ENCODE measurements at places on chromosomes 1 and 21. TPM values are rescaled to one million over a fixed set of nuclear protein-coding genes. Genes with fewer than 3 reads are reported as not detected.

Gene CCDC185
- total RNA-seq: not detected

Gene COL16A1
- total RNA-seq: 121 TPM

Gene DDR2
- 17.7 TPM for total RNA-seq

Gene HMCN1
- total RNA-seq: 1.7 TPM

Gene NMNAT2
- total RNA-seq: 0.45 TPM

Gene C4BPA
- total RNA-seq: 24.6 TPM

Gene MFN2
- 46.6 TPM for total RNA-seq

Gene LCK
- total RNA-seq: 2.0 TPM

Gene C1QA
- total RNA-seq: 115 TPM

Gene FCGR1A
- total RNA-seq: 5.3 TPM

Gene S100A13
- 23.5 TPM for total RNA-seq

Gene HUNK
- total RNA-seq: 4.1 TPM

Gene CYP4A22
- total RNA-seq: not detected

Gene HSPB7
- 32.1 TPM for total RNA-seq

Gene CDC42SE1
- 53.1 TPM for total RNA-seq

Gene TTC22
- 9.4 TPM for total RNA-seq

Gene DENND2D
- 29.8 TPM for total RNA-seq

Gene RORC
- total RNA-seq: 1.4 TPM

Gene GPR25
- total RNA-seq: not detected

Gene IL23R
- 1.3 TPM for total RNA-seq

Gene EPHA10
- 212 TPM for total RNA-seq

- DNase-seq: no peak
Observed at GRCh38 chr21:45211661-45212060, 76.0 kb downstream of the POFUT2 start.

GRCh38 chr1:9687120-9687873 lies 35.8 kb downstream of the PIK3CD start:
- DNase-seq: peak; percentile 60

DNA sequence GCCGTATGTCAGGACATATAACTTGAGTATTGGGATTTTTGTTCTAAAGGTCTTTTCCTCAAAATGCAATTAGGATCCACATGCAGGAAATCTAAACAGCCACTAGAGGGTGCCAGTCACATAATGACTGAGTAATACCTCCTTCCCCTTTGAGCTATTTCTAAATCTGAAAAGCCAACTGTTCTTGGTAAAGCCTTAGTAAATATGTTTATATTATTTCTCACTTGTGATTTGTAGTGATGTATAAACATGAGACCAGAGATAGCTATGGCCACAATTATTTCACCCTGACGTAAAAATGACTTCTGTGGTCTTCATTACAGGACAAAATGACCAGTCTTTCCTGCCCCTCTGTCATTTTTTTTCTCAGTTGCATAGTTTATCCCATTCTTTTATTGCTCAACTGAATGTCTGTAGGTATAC lies 41.0 kb upstream of the DR1 start:
- peak; percentile 86 for DNase-seq

- DNase-seq: no peak
Observed at GRCh38 chr1:94281361-94282142, 44.2 kb upstream of the ARHGAP29 start.

DNA sequence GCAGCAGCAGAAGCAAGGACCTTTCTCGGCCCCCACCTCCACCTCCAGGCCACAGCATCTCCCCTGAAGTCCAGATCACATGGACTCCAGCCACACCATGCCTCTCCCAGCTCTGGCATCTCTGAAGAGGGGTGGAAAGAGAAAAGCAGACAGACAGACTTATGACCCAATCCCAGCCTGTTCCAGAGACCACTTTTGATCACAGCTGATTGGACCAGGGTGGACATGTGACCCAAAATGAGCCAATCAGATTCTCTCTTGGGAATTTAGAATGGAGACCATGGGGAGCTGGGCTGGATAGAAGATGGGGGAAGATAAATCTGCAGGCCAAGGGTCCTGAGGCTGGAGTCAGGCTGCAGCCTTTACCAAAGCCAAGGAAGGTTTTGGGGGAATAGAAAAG lies 16.4 kb downstream of the HTR1D start:
- DNase-seq: no peak

GRCh38 chr1:211711315-211711705 lies 35.9 kb upstream of the NEK2 start:
- DNase-seq: no peak

DNA sequence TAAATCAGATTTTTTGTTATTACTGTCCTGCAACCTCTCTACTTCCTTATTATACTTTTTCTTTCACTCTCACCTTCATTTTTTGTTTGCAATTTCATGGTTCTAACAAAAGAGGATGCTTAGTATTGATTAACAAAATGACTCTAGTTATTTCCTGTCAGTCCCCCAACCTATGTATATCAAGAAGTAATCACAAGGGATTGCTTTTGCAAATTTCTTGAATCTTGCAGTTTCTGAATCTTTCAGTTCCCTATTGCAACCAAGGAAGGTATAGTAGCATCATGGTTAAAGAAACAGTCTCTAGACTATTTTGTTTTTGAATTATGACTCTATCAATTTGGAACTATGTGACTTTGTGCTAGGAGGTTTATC lies 446.9 kb downstream of the NEGR1 start:
- no peak for DNase-seq

DNA sequence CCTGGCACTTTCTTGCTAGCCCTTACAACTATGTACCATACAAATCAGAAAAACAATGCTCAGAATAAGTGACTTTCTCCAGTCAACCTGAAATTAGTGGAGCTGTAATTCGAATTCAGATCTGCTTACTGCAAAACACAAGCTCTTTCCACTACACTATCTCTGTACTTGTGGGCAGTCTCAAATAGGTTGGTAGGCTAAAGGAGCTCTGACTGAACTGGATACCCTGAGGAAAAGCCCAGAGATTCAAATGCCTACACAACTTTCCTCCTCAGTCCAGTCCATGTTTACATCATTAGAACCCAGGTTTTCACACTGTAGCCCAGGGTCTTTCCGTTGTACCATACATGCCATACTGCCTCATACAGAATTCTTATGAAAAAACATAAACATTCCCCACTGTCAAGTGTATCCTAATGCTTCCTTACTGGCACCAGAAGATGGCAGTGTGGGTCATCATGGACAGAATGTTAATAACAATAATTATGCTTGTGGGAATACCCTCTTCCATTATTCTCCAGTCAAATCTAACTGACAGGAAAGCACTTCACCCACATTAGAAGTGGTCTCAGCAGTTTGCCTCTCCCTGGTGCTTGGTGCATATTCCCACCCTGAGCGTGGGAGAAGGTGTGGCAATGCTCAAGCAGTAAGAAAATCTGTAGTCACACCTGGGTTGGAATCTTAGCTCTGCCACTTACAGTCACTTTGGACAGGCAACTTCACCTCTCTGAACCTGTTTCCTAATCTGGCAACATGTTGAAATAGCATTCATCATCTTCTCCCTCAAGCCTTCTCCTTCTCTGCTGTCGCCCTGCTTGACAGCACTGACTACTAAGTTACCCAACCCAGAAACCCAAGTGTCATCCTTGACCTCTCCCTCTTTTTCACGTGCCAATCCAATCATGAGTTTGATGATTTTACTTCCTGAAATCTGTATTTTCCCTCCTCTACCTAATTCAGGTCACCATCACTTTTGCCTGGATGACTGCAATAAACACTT lies 14.4 kb upstream of the ZFYVE9 start:
- no peak for DNase-seq

- DNase-seq: no peak
Observed at GRCh38 chr21:31305888-31306287, 38.2 kb downstream of the TIAM1 start.

GRCh38 chr1:99869304-99869703 lies 19.1 kb downstream of the AGL start:
- no peak for DNase-seq

DNA sequence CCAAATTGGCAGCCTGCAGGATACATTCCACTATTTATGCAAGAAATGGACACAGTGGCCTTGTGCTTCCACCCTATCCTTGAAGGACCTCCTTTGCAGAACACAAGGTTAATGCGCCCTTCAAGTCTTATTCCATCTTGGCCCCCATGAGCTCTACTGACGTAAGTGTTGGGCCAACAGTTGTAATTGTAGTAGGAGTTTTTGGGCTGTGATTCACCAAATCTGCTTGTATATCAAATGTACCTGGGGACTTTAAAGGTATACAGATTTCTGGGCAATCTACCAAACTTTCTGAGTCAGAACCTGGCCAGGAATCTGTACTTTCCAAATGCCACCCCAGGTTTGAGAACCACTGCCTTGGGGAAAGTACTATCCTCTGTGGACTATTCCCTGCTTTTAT lies 100.9 kb upstream of the MARK1 start:
- DNase-seq: no peak

DNA sequence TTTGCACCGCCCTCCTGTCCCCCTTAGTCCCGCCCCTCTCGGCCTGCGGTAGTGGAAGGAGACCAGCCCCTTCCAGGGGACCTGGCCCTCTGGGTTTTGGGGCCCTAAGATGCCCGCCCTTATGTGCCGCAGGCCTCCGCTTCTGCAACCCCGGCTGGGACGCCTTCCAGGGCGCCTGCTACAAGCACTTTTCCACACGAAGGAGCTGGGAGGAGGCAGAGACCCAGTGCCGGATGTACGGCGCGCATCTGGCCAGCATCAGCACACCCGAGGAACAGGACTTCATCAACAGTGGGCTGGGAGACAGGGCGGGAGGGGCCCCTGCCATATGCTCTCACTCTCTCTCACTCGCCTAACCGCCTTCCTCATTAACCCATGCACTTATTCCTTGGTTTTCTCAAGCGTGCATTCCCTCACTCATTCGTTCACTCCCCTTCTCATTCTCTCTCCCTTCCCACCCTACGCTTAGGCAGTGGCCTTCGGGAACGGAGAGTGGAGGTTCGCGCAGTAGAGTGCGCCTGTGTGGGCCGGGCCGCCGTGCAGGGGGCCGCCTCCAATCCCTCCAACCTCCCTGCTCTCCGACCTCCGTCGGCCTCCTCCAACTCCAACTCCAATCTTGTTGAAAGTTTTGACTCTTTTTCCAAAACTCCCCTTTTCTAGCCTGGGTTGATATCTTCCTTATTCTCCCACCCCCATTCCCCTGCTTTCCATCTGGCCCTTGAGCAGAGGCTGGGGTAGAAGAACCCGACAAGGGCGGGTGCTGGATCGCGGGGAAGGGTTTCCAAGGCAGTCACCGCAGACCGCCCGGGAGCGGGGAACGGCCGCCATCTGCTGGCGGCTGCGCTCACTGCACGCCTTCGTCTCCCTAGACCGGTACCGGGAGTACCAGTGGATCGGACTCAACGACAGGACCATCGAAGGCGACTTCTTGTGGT lies 15.2 kb downstream of the BCAN start:
- peak; percentile 91 for DNase-seq

DNA sequence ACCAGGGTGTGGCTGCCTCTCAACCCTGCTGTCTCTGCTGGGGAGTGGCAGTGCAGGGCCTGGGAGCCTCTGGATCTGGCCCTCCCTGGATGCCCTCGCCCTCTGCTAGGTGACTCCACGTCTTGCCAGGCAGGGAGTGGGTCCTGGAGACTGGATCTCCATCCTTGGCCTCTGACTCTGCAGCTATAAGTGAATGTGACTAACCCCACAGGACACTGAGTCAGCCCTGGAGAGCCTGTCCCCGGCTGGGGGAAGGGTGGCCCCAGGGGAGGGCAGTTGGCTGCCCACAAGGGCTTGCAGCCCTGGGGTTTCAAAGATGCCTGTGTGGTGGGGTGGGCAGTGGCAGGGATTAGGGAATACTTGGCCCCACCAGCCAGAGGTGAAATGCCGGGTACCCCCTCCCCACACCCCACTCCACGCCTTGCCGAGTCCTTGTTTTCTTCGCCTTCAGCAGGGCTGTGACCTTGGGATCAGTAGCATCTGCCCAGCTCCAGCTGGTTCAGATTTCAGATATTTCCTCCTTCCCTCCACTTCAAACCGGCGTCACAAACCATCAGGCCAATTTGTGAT lies 1.9 kb upstream of the MYBPH start:
- DNase-seq: no peak

- DNase-seq: no peak
Observed at GRCh38 chr1:192869308-192869940, 60.6 kb downstream of the RGS2 start.

GRCh38 chr1:154955039-154955717 lies 721 bp downstream of the PBXIP1 start:
- DNase-seq: peak; percentile 93

- no peak for DNase-seq
Observed at GRCh38 chr1:12097321-12097720, 34.2 kb downstream of the TNFRSF8 start.

- no peak for DNase-seq
Observed at GRCh38 chr1:204358605-204359004, 1.1 kb downstream of the PLEKHA6 start.

DNA sequence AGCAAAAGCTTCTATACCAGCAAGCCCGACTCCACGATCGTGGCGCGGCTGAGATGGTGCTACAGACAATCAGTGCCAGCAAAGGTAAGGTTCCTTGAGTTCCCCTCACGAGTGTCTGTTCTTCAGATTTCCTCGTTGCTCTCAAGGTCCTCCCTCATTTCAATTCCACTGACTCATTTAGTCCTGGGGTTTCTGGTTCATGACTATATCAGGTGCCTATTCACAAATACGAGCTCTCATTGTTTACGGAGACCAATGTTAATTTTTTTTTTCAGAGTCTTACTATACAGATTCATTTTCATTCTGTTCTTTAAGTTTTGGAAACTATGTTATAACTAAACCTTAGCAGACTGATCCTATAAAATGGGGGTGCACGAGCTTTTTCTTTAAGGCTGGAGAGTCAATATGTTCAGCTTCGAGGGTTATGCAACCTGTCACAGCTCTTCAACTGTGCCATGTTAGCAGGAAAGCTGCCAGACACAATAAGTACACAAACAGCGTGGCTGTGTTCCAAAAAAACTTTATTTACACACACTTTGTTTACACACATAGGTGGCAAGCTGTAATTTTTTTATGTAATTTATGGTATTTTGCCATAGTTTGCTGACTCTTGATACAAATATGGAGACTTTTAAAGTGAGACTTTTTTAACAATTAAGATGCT lies 134.3 kb downstream of the ZP4 start:
- DNase-seq: peak; percentile 32

GRCh38 chr1:181936269-181936668 lies 125.2 kb downstream of the ZNF648 start:
- DNase-seq: no peak

- DNase-seq: no peak
Observed at GRCh38 chr1:245770156-245770555, 615.4 kb downstream of the KIF26B start.

- DNase-seq: no peak
Observed at GRCh38 chr1:55203064-55203463, 12.1 kb downstream of the USP24 start.

GRCh38 chr1:7552402-7552801 lies 218.7 kb upstream of the VAMP3 start:
- peak; percentile 60 for DNase-seq

GRCh38 chr1:65812065-65812464 lies 19.4 kb downstream of the PDE4B start:
- peak; percentile 54 for DNase-seq

DNA sequence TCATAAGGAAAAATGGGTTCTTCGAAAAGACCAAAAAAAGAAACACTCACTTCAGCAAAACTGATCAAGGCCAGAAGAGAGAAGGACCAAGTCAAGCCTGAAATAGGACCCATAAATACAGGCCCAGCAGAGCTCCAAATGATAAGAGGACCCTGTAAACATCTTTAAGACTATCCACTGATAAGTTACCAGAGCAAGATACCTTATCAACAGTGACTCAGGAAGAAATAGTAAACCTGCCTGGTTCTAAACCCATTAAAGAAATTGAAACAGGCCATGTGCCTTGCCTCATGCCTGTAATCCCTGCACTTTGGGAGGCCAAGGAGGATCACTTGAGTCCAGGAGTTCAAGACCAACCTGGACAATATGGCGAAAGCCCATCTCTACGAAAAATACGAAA lies 81.8 kb upstream of the ERRFI1 start:
- no peak for DNase-seq

GRCh38 chr1:4701276-4701675 lies 46.9 kb downstream of the AJAP1 start:
- DNase-seq: no peak
